Peyer's patch (tissue), 4 donors: ENCODE measurements at places on chromosomes 5 and 9. TPM values are rescaled to one million over a fixed set of nuclear protein-coding genes. Genes with fewer than 3 reads are reported as not detected.

The DNAJB5 gene
- total RNA-seq, result 3.6 TPM

The TLR4 gene
- total RNA-seq, result 16.9 TPM

The CIZ1 gene
- 52.2 TPM for total RNA-seq

The ZNF354C gene
- 3.0 TPM for total RNA-seq

The ACTL7A gene
- total RNA-seq, result not detected

The CTXN3 gene
- not detected for total RNA-seq

The GHR gene
- total RNA-seq, result 2.5 TPM

The LRRC70 gene
- total RNA-seq, result 3.0 TPM

The EXOSC3 gene
- total RNA-seq, result 46.4 TPM

The MARCOL gene
- total RNA-seq, result not detected

DNA sequence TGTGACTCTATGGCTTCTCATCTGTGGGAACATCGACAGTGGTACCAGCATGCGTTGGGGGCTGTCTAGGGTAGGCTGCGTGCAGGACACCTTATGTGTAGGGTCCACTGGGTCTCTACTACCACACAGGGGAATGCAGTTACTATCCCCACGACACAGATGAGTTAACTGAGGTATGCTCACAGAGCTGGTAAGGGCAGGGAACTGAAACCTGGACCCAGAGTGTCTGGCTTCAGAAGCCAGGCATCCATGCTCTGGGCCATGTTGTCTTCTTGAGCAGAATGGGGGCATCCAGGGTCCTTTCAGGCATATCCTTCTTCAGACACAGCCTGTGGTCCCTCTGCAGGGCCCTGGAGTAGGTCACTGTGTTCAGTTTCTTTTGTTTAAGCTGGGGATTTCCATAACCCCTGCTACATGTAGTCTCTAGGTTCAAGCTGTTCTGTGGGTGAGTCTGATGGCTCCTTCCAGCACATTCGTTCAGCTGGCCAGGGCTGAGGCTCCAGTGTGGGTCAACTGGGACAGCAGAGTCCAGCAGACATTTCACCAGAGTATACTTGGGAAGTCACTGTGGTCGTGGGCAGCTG, 148.8 kb downstream of the GADD45G start:
- DNase-seq, result no peak

- no peak for DNase-seq
Measured at GRCh38 chr9:3464033-3464638, 61.7 kb downstream of the RFX3 start.

DNA sequence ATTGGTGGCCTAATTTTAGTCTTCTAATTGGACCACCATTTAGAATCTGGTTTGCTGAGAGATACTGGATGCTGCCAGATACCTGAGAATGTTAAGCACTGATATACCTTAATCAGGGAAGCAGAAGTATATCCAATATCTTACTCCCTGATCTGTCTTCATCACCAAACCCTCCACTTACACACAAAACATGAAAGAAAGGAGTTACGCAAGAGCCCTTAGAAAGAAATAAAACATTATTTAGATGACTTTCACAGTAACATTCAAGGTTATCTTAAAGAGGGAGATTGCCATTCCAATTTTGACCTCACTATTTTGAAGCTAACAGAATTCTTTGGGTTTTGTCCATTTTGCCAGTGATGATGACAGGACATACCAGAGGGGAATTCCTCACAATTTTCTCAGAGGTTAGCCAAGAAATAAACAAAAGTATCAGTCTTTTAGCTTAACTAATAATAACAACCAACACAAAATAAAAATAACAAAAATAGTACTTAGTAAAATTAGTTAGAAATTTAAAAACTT, 496.1 kb downstream of the NFIB start:
- DNase-seq, result no peak

GRCh38 chr9:137085920-137086530, 760 bp upstream of the MAN1B1 start:
- DNase-seq, result peak; percentile 74

GRCh38 chr9:614431-614830, 227.1 kb upstream of the DMRT1 start:
- no peak for DNase-seq

DNA sequence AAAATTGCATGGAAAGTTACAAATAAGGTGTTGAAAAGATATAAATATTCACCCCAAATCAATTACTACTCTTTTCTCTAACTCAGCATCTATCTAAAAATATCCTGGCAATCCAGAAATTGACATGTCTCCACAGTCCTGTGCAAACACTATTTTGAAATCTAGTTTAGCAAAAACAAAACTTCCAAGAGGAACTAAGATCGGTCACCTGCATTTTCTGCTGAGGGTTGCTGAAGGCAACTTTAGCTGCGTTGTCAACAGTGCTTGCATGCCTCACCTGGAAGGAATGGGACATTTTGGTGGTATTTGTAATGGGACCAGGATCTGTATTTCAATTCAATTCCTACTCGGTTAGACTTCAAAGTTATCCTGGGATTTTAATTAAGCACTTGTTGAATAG, 398.3 kb downstream of the NTRK2 start:
- no peak for DNase-seq

GRCh38 chr9:20582150-20582549, 40.1 kb downstream of the MLLT3 start:
- no peak for DNase-seq

GRCh38 chr5:12522116-12522515, 617.9 kb upstream of the CTNND2 start:
- DNase-seq, result no peak

GRCh38 chr9:115069302-115069701, 48.7 kb downstream of the TNC start:
- no peak for DNase-seq

DNA sequence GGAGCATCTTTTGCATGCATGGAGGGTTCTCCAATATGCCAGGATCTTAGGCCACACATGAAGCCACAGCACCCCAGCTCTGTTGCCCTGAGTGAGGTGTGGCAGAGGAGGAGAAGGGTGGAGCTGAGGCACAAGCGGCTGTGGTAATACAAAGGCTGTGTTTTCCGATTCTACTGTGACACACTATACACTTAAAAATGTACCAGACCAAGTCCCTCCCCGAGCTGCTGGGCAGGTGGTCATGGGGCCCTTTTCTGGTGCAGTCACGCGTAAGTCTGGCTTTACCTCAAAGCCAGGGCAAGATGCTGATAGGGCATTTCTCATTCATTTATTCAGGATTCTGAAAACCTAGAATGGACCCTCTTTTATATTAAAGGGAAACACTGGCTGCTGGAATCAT, 3.7 kb downstream of the ADGRV1 start:
- DNase-seq, result no peak

DNA sequence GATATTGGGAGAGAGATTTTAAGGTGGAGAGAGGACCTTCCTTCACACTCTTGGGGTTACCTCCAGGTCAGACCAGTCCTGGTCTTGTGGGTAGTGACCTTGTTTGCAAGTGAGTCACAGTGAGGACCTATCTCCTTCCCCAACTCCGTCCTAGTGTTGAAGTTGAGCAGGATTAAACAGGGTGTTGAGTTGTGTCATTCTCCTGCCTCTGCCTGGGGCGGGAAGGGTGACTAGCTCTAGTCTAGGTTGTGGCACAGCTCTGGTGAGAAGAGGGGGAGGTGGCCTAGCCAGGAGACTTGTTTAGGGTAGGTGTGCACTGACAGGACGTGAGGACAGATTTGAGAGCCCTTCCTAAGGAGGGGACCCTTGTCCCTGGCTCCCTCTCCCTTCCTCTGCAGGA, 119.6 kb upstream of the PITX1 start:
- no peak for DNase-seq

- no peak for DNase-seq
Measured at GRCh38 chr9:121888438-121888775, 204.7 kb downstream of the TTLL11 start.

DNA sequence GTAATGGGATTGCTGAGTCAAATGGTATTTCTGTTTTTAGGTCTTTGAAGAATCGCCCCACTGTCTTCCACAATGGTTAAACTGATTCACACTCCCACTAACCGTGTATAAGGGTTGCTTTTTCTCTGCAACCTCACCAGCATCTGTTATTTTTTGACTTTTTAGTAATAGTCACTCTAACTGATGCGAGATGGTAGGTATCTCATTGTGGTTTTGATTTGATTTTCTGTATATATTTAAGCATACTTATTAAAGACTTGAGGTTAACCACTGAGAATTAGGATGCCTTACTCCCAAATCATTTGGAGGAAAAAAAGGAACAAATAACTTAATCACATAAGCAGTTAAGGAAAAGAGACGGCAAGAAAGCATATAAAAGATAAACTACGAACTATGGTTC, 181.6 kb upstream of the FST start:
- no peak for DNase-seq

DNA sequence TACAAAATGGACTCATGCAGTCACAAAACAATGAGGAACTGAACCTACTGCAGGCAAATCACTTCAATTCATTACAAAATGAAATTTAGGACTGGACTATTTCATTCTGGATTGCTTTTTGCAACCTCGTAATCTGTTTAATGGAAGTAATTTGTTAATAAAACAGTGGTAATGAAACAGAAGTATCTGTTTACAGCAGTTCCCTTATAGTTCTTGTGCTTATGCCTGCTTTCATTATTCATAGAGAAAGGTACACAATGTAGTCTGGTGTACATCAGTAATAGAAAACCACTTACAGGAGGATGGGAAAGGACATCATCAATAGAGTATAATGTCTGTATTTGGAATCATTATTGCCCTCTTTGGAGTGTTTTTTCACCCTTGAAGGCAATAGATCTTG, 389.2 kb upstream of the NUDT12 start:
- no peak for DNase-seq

DNA sequence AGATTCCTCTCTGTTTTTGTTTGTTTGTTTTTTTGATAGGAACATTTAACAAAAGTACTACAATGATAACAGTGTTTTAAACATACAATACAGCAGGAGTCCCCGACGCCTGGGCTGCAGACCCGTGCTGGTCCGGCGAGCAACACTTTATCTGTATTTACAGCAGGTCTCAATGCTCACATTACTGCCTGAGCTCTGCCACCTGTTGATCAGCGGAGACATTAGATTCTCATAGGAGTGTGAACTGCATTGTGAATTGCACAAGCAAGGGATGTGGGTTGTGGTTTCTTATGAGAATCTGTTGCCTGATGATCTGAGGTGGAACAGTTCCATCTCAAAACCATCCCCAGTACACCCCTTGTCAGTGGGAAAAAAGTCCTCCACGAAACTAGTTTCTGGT, 1068.5 kb upstream of the CDH10 start:
- no peak for DNase-seq

DNA sequence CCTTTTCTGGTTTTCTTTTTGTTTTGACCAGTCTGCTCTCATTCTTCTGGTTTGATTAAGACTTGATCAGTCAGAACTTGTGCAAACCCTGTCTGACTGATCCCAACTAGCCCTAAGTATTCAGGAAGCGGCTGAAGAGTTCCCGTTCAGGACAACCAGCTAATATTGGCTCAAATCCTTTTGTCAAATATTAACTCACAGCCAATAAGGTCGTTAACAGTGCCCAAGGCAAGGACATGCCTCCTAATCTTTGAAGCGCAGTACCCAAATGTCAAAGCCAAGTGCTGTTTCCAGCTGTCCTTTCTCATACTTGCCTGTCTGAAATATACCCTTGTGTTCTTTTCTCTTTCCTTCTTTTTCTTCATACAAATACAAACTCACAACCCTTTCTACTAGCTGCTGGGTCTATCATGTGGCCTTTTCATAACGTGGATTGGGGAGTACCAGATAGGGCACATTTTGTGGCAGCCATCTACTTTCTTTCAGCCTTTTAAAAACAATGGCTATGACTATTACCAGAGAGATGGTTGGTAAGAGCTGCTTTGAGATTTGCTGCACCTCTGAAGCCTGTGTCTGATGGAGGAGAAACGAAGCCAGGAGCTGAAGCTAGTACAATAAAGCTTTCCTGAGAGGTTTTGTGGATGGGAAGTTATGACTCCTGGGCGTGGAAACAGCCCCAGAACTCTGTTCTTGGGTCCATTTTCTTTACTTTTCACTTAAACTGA, 266.4 kb upstream of the ZNF608 start:
- no peak for DNase-seq

DNA sequence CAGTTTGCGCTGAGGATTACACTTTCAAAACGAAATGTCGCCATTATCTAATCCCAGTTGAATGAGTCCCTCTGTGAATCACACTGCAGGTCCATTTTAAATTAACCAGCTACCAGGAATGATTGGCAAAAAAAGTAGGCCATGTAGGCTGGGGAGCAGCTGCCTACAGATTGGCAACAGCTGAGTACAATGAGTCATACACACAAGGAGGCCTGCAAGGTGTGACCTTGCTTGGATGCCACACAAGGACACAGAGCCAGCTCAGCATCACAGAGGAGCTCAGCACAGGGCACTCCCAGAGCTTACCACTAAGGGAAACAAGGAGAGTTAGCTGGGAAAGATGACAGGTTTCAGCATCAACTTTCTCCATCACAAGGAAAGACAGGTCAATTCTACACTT, 12.9 kb downstream of the HAVCR1 start:
- DNase-seq, result peak; percentile 51
